ENCODE measurements at places on chromosomes 6 and 20.

- no peak for DNase-seq
Measured at GRCh38 chr20:33727806-33728205, 4.0 kb upstream of the ZNF341 start.

DNA sequence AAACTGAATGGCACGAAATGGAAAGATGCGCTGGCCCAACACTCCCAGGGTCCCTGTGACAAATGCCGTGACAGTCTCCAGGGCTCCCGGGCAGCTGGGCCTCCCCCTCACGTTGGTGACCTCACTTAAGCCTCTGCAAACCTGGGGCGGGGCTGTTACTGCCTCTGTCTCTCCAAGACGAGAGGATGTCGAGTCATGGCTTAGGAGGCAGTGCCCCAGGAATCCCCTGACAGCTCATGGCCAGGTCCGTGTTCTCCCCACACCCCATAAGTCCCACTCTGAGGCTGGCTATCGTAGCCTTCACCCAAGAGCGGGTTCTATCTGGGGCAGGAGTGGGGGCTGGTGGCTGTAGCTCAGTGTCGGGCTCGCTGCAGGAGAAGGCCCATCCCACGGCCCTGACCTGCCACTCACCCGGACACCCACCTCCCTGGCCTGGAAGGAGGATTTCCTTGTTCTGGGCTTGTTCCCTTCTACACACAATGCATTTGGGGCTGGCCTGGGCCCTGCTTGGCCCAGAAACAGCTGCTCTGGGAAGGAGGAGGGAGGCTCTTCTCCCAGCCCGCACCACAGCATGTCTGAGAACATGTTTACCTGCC lies 5.6 kb upstream of the RPS21 start:
- DNase-seq, result no peak

GRCh38 chr20:19757487-19758132 lies 448 bp upstream of the RIN2 start:
- DNase-seq, result no peak

GRCh38 chr6:155038104-155038503 lies 43.0 kb downstream of the TIAM2 start:
- no peak for DNase-seq

- DNase-seq, result no peak
Measured at GRCh38 chr6:114108119-114109002, 137.4 kb upstream of the HDAC2 start.

DNA sequence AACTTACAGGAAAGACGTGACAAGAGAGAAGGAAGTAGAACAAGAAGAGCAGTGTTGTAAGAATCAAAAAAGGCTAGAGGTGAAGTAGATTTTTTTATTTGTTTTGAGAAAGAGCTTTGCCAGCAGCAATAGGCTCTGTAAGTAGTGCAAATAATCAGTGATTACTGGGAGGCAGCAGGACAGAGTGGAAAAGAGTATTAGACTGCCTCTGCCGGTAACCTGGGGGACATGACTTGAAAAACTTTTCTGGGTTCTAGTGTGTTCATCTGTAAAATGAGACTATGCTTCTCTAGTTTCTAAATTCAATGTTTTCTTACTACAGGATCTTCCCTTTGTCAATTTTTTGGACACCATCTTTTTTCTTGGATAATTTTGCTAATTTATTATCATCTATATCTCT lies 5.8 kb upstream of the IRAK1BP1 start:
- DNase-seq, result no peak

GRCh38 chr6:126764104-126764503 lies 354.4 kb upstream of the RSPO3 start:
- no peak for DNase-seq

- no peak for DNase-seq
Measured at GRCh38 chr6:53369876-53370515, 21.2 kb upstream of the ELOVL5 start.

GRCh38 chr6:78110641-78111040 lies 457.8 kb downstream of the MEI4 start:
- DNase-seq, result no peak

- no peak for DNase-seq
Measured at GRCh38 chr6:2950713-2951112, 20.7 kb downstream of the SERPINB6 start.

DNA sequence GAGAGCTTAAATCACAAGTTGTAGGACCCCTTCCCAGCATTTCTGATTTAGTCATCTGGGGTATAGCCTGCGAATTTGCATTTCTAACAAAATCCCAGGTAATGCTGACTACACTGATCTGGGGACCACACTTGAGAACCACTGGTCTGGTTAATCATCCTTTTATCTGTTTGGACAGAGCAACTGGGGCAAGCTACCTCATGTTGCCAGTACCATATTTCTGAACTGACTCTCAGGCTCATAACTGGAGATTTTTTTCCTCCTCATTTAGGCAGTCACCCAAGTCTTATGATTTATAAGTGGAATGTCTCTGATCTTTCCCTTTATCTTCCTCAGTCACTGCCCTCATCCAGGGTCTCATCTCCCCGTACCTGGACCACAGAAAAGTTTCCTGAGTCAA lies 12.0 kb upstream of the GTF3C6 start:
- no peak for DNase-seq

DNA sequence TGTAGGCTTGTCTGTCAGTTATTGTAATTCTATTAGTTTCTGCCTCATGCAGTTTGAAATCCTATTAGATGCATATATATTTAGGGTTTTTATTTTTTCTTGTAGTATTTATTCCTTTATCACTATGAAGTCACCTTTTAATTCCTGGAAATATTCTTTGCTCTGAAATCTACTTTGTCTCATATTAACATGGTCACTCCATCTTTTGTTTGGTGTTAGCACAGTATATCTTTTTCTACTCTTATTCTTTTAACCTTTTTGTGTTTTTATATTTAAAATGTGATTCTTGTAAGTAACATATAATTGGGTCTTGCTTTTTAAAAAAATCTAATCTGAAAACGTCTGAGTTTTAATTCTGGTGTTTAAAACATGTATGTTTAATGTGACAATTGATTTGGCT lies 121.6 kb downstream of the GJA10 start:
- DNase-seq, result no peak
